Stomach (tissue), 19 donors: ENCODE measurements at places on chromosomes 3 and 15. TPM values are rescaled to one million over a fixed set of nuclear protein-coding genes. Genes with fewer than 3 reads are reported as not detected.

The P2RY14 gene
- total RNA-seq: 11.6 TPM

- H3K27ac ChIP-seq: no peak overlapping the region
- DNase-seq: no peak
- H3K4me1 ChIP-seq: peaks cover 18% of the 10 kb centered on the region
- H3K27me3 ChIP-seq: no peaks in the 10 kb centered on the region
Measured at GRCh38 chr15:62626903-62627302, 415.6 kb upstream of the TPM1 start.

- no peaks in the 10 kb centered on the region for H3K27me3 ChIP-seq
- H3K4me1 ChIP-seq: peaks cover 20% of the 10 kb centered on the region
- no peak for DNase-seq
- H3K27ac ChIP-seq: no peak overlapping the region
Measured at GRCh38 chr3:141940194-141940776, 63.8 kb downstream of the ATP1B3 start.

GRCh38 chr3:110243081-110243480 lies 828.5 kb upstream of the NECTIN3 start:
- H3K4me3 ChIP-seq: no peak overlapping the region
- no peak overlapping the region for H3K27ac ChIP-seq
- no peaks in the 10 kb centered on the region for H3K27me3 ChIP-seq
- H3K4me1 ChIP-seq: no peaks in the 10 kb centered on the region
- no peak for DNase-seq

DNA sequence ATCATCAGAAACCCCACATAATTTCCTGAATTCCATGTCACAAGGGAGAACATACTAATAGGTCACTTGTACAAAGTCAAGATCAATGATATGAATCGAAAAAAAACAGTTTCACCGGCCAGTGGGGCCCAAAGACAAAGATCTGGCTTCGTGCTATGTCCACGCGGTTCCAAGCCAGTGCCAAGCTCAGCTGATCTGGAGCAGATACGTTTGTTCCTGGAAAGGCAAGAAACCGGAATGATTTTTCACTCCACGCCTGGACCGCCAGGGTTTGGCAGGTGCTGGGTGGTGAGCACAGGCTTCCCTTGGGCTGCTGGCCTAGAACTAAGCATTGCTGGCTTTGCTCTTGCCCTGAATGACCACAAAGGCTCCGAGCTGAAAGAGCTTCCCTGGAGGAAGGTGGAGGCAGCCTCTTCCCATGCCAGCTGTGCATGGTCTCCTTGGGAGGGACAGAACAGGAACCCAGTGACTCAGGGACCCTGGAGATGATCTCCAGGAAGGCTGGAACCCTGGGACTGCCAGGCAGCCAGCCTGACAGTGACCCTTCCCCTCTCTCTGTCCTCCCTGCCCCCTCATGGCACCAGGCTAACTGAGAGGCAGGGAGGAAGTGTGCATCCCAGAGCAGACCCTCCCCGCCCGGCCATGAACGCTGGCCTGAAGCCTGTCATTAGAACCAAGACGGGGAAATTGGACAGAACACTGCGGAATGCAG lies 40.9 kb downstream of the TRPM1 start:
- H3K27ac ChIP-seq: no peak overlapping the region
- no peaks in the 10 kb centered on the region for H3K4me1 ChIP-seq
- DNase-seq: no peak
- no peak overlapping the region for H3K4me3 ChIP-seq

The TMEM212 gene
- total RNA-seq: not detected

The ANKUB1 gene
- not detected for total RNA-seq

The ROBO1 gene
- 2.0 TPM for total RNA-seq

- no peaks in the 10 kb centered on the region for H3K36me3 ChIP-seq
- no peak overlapping the region for H3K27ac ChIP-seq
Measured at GRCh38 chr3:157606011-157606851, 103.0 kb upstream of the VEPH1 start.

- no peak overlapping the region for H3K4me3 ChIP-seq
- no peak overlapping the region for H3K27ac ChIP-seq
- peaks cover 10% of the 10 kb centered on the region for H3K36me3 ChIP-seq
- H3K27me3 ChIP-seq: no peaks in the 10 kb centered on the region
- H3K4me1 ChIP-seq: peaks cover 6% of the 10 kb centered on the region
- no peak for DNase-seq
Measured at GRCh38 chr15:25783607-25784540, 79.3 kb downstream of the ATP10A start.

DNA sequence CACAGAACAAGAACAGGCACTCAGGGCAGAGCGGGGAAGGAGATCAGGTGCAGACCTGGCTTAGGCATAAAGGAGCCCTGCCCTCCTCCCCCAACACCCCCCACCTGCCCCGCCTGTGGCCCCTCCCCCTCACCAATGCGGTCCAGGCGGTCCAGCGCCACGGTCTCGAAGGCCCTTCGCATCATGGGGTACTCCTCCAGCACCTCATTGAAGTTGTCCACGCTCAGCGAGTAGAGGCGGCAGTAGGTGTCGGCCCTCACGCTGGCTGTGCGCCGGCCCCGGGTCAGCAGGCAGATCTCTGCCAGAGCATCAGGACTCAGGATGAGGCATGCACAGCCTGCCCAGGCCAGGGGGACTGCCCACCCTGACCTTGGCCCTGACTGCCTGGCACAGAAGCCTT lies 44.8 kb downstream of the HCN4 start:
- DNase-seq: no peak
- no peaks in the 10 kb centered on the region for H3K4me1 ChIP-seq
- no peak overlapping the region for H3K4me3 ChIP-seq
- no peak overlapping the region for H3K27ac ChIP-seq
- no peaks in the 10 kb centered on the region for H3K36me3 ChIP-seq
- no peaks in the 10 kb centered on the region for H3K27me3 ChIP-seq

GRCh38 chr3:127716384-127716783 lies 43.6 kb downstream of the ABTB1 start:
- DNase-seq: no peak
- no peaks in the 10 kb centered on the region for H3K4me1 ChIP-seq
- no peak overlapping the region for H3K27ac ChIP-seq
- peaks cover 25% of the 10 kb centered on the region for H3K36me3 ChIP-seq

- no peaks in the 10 kb centered on the region for H3K36me3 ChIP-seq
- H3K27ac ChIP-seq: no peak overlapping the region
- H3K4me1 ChIP-seq: no peaks in the 10 kb centered on the region
- DNase-seq: no peak
- H3K27me3 ChIP-seq: no peaks in the 10 kb centered on the region
Measured at GRCh38 chr3:137217733-137218132, 259.9 kb downstream of the IL20RB start.

DNA sequence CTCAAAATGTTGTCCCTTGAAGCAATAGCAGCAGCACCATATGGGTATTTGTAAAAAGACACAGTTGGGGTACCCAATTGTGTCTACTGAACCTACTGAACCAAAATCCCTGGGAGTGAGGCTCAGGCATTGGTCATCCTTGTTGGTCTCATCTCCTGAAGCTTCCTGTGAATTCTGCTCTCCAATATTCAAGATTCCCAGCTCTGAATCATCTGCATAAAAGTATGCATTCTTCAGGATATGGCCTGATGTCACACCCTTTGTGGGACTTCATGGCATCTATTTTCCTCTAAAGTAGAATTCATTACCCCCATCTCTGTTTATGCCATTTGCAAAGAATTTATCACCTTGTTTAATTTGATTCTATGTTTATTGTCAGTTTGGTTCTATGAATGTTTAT lies 13.3 kb upstream of the PTX3 start:
- no peaks in the 10 kb centered on the region for H3K4me1 ChIP-seq
- no peaks in the 10 kb centered on the region for H3K36me3 ChIP-seq
- DNase-seq: no peak
- no peak overlapping the region for H3K4me3 ChIP-seq
- H3K27me3 ChIP-seq: no peaks in the 10 kb centered on the region
